ENCODE measurements at places on chromosomes 13 and 19.
A peak's percentile ranks its signal among the peaks of the same experiment; 100 is the strongest.

- no peak for DNase-seq
Measured at GRCh38 chr19:10122045-10122444, 2.3 kb upstream of the EIF3G start.

GRCh38 chr19:2806736-2807378 is 12.8 kb upstream of the ZNF554 start:
- no peak for DNase-seq

DNA sequence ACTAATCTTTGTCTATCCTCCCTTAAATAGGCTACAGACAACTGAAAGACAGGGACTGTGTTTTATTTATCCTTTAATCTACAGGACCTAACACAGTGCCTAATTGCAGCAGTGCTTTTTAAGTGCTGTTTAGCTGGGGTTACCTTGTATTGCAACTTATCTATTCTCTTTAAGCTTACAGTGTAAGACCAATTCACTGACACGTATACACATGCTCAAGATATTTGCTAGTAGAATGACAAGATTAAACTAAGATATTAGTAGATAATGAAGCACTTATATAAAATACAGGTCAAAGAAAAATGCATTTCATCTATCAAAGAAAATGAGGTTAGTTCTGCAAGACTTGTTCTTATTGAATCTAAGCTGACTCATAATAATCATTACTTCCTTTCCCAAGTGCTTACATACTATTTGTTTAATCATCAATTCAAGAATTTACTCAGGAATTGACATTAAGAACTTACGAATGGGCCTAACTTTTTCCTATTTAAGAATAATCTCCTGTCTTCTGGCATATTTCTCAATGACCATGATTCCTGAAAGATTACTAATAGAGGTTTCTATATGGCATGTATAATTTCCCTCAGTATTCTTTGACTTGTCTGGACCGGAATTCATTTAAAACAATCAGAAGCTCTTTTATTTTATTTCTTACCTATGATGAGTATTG is 75.8 kb upstream of the MAB21L1 start:
- no peak for DNase-seq

DNA sequence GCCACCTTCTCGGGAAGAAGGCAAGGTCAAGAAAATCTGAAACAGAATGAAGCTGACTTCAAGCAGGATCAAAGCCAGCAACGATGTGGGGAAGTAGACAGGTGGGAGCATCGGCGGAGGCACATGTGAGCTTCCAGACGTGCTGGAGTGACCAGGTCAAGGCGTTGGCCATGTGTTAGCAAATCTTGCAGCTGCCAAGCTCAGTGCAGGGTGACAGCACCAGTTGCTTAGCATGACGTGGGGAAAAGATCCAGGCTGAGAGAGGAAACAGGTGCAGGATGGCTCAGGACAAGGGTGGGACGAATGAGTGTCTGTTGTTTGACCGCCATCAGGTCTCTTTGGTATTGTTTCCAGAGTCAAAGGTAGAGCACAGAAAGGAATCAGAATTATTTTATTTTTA is 92.3 kb downstream of the TNFSF13B start:
- DNase-seq, result no peak

DNA sequence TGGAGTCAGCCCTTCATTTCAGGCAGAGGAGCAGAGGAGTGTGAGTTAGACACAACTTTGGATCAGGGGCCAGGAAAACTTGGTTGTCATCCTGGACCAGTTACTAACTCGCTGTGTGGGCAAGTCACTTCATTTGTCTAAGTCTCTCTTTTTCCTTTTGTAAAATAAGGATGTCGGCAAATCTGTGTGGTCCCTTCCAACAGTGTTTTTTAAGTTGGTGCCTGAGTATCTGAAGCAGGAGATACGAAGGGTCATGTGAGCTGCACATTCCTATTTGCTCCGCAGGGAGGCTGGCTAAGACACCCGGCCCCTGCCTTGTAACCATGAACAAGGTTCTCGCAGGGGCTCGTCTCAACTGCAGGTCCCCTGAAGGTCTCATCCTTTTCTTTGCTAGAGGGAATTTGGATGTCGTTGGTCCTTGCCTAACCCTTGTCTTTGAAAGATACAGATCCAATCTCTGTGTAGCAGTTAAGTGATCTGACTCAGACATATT is 64.3 kb downstream of the LRCH1 start:
- no peak for DNase-seq

DNA sequence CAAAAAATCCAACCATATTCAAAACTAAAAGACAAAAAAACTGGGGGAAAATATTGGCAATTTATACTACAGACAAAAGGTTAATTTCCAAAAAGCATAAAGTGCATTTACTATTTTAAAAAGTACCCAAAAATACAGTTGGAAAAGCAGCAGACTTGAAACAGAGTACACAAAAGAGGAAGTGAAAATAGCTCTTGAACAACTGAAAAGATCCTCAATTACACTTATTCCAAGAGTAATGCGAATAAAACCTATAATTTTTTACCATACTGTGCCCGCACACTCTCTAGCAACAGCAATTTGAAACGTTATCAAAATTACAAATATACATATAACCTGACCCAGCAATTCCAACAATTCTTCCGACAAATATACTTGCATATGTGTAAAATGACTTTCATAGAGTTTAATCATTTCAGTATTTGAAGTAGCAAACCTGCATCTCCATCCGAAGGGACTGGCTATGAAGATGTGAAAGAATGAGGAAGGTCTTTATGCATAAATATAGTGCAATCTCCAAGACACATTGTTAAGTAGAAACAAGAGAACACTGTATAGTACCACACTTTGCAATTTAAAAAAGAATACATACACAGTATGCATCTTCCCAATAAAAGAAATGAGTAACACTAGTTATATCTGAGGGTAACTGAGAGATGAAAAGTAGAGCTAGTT is 25.4 kb downstream of the ALG5 start:
- DNase-seq, result no peak

- no peak for DNase-seq
Measured at GRCh38 chr13:67168384-67168783, 61.8 kb downstream of the PCDH9 start.

GRCh38 chr13:79973533-79973963 is 367.4 kb downstream of the SPRY2 start:
- no peak for DNase-seq

GRCh38 chr13:105625691-105626090 is 909.8 kb downstream of the EFNB2 start:
- DNase-seq, result no peak

DNA sequence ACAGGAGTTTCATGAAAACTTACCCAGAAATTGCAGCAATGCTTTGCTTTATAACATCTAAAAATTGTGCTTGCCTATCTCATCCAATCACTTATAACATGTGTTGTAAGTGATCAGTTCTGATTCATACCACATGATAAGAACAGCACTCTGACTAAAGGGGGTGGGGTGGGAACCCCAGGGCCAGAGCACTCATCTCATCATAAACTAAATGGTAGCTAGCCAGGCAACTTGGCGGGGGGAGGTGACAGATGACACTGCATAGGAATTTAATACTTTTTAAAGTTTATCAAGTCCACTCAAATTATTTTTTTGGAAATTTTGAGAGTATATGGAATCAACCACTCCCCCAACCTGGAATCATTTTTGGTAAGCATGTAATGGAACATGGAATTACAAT is 42.1 kb downstream of the FOXO1 start:
- DNase-seq, result no peak

DNA sequence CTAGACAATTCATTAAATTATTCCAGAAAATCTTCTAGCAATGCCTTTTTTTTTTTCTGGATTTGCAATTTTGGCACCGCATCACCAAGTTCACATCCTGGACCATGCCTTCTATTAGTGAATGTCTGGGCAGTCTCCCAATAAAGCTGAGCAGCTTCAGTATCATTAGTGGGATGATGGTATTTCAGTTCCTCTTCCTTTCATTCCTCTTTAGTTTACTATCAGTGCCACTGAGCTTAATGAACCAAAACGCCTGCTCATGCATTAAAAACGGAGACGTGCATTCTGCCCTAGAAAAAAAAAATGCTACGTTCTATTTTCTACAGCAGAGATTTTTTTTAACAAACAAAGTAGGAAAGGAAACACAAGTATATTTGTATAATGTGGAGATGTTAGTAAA is 343.0 kb downstream of the PCDH9 start:
- no peak for DNase-seq

DNA sequence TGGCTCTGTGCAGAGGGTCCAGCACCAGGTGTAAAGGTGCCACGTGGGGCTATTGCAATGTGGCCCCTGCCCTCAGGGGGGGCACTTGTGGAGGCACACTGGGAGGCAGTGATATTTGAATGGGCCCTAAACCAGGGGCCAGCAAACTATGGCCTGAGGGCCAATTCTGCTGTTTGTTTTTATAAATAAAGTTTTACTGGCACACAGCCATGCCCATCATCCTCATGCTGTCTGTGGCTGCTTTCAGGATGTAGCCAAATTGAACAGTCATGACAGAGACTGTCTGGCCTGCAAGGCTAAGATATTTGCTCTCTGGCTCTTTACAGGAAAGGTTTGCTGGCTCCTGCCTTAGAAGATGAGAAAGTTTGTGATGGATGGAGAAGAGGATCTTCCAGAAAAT is 33.9 kb upstream of the RANBP3 start:
- DNase-seq, result no peak

DNA sequence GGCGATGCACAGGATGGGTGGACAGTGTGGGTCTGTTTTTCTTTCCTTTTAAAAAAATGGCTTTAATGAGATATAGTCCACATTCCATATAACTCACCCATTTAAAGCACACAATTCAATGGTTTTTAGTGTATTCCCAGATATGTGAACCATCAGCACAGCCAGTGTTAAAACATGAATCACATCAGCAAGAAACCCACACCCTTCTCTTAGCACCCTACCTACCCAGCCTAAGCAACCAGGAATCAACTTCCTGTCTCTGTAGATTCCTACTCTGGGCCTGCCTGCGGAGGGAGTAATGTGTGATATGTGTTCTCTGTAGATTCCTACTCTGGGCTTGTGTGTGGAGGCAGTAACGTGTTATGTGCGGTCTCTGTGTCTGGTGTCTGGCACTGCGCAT is 11.9 kb downstream of the TMEM255B start:
- DNase-seq, result no peak

DNA sequence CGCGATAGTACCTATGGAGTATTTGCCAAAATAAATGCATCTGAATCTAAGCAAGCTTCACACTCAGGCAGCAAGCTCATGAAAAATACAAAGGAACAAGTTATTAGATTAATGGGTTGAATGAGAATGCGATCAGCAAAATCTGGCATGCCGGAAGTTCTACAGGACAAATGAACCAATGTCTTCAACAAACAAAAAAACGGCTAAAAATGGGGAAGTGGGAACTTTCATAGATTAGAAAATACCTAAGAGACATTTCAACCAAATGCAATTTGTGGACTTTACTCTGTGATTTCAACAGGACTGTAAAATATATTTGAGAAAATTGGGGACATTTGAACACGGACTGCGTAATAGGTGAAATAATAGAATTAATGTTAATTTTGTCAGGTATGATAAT is 22.4 kb upstream of the RNASEH2B start:
- no peak for DNase-seq

DNA sequence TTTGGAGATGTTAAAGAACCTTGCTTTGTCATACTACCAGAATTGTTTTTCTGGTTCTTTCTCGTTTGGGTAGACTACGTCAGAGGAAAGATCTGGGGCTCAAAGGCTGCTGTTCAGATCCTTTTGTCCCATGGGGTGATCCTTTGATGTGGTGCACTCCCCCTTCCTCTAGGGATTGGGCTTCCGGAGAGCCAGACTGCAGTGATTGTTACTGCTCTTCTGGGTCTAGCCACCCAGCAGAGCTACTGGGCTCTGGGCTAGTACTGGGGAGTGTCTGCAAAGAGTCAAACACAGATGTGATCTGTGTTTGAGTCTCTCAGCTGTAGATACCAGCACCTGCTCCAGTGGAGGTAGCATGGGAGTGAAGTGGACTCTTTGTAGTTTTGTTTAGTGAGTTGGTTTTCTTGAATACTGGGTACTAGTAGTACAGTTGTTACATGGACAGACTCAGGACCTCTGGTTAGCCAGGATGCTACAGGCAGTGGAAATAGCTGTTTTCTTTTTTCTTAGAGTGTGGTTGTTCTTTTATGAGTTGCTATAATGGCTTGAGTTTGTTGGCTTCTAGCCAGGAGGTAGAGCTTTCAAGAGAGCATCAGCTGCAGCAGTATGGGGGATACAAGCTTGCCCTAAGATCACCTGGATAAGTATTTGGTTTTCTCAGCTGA is 34.4 kb downstream of the DNAJC15 start:
- DNase-seq, result peak; percentile 57

DNA sequence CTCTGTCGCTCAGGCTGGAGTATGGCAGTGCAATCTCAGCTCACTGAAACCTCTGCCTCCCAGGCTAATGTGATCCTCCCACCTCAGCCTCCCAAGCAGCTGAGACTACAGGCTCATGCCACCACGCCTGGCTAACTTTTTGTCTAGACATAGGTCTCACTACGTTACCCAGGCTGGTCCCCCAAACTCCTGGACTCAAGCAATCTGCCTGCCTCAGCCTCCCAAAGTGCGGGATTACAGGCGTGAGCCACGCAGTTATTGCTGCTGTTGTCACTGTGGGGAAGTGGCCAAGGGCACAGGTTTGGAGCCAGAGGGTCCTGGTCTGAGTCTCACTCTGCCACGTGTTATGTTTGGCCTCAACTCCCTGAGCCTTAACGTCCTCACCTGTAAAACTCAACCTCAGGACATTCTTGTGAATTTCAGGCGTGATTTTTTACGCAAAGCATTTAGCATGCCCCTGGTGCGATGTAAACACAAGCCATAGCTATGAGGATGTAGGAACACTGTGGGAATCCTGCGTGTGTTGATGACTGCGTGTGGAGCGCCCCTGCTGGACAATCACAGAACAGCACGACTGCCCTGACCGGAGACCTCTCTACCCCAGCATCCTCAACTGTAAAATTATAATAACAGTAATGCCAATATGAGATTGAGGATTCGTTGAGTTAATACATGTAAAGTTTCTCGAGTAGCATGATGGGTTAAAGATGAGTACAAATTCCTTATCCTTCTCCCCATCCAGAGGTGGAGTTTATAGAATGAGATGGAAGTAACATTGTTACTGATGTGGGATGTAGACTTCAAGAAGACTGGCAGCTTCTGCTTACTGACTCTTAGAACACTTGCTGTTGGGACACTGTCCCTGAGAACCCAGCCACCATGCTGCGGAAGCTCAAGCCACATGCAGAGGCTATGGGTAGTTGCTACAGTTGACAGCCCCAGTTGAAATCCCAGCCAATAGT is 41.8 kb upstream of the PNMA8B start:
- DNase-seq, result peak; percentile 58

DNA sequence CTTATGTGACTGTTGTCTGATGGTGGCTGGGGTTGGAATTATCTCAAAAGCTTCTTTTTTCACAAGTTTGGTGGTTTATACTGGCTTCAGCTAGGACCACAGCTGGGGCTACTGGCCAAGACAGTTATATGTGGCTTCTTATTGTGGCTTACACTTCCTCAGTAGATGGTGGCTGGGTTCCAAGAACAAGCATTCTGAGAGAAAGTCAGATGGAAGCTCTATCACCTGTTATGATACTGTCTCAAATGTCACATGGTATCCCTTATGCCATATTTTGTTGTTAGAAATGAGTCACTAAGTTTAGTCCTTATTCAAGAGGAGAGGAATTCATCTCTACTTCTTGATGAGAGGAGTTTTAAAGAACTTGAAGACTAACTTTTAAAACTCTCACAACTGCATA is 41.6 kb downstream of the NDFIP2 start:
- no peak for DNase-seq

All from CD4-positive, alpha-beta T cell treated with Interleukin-1 beta for 1 hour (primary cell).